ENCODE measurements at places on chromosomes 4 and X.
A peak's percentile ranks its signal among the peaks of the same experiment; 100 is the strongest.

GRCh38 chr4:140109737-140110136 lies 44.2 kb downstream of the MAML3 start:
- DNase-seq, result no peak

GRCh38 chr4:189436207-189436606 lies 504.5 kb upstream of the FRG1 start:
- DNase-seq, result no peak

DNA sequence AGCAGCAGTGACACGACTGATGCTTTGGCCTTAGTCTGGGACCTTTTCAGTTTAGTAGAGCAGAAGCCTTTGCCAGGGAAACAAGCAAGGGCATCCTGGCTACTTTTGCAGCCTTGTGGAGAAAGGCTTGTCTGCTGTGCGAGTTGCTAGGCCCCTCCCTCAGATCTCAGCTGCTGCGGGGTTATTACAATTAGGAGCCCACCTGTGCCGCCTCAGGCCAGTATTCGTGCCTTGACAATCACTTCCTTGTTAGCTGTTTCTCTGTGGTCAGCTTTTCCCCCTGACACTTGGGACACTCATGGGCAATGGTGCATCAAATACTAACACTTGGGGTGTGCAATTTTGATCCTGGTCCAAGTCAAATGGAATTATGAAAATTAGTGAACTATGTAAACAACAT lies 67.9 kb downstream of the SH2D1A start:
- no peak for DNase-seq

DNA sequence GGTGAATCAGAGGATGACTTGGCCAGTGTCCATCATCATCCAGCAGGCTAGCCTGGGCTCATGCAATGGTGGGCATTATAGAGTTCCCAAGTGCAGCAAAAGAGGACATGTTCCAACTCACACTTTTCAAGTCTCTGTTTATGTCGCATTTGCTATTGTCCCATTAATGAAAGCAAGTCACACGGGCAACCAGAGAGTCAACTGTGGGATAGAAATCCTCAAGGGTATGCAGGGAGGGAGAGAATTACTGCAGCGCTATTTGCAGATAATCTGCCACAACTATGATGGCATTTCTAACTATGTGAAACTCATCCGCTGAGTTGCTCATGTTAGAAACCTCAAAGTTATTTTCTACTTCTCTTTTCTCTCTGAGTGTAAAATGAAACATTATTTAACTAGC lies 78.5 kb upstream of the TAB3 start:
- DNase-seq, result no peak

DNA sequence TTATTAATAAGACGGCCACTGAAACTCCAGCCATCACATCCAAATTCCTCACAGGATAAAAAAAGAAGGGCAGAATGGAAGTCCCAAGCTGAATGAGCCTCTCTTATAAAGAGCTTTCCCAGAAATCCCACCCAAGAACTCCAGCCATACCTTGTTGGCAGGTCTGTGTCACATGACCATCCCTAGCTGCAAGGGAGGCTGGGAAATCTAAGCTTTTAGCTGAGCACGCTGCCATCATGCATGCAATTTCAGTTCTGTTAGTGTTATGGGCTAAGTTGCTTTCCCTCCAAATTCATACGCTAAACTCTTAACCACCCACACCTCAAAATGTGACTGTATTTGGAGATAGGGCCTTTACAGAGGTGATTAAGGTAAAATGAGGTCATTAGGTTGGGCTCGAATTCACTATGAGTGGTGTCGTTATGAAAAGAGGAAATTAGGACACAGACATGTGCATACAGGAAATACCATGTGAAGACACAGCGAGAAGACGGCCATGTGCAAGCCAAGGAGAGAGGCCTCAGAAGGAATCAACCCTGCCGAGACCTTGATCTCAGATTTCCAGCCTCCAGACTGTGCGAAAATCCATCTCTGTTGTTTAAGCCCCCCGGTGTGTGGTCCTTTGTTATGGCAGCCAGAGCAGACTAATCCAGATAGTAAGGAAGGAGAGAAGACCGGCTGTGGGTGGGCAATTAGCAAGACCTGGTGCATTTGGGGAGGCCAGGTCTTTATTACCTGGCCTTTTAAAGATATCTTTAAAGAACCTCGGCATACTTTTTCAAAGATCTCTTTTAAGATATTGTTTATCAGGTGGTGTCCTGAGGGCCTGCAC lies 317.6 kb downstream of the BCOR start:
- no peak for DNase-seq

GRCh38 chr4:27628609-27629008 lies 768.0 kb downstream of the STIM2 start:
- DNase-seq, result no peak

DNA sequence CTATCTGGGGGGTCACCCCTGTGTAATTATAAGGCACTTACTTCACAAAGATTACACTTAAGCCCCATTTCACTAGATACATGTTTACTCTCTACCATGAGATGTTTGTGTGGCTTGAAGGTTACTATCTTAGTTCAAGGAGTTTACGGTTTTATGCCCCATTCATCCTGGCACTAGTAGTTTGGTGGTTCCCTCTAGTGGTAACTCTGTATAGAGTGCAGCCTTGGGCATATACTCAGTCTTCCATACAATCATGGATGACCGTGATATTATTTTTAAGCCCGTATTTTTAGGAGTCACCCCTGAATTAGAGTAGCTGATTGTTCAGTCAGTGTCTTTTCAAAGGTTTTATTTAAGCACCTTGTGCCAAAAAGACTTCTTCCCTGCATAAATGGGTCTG lies 109.9 kb upstream of the FAM47C start:
- DNase-seq, result no peak

DNA sequence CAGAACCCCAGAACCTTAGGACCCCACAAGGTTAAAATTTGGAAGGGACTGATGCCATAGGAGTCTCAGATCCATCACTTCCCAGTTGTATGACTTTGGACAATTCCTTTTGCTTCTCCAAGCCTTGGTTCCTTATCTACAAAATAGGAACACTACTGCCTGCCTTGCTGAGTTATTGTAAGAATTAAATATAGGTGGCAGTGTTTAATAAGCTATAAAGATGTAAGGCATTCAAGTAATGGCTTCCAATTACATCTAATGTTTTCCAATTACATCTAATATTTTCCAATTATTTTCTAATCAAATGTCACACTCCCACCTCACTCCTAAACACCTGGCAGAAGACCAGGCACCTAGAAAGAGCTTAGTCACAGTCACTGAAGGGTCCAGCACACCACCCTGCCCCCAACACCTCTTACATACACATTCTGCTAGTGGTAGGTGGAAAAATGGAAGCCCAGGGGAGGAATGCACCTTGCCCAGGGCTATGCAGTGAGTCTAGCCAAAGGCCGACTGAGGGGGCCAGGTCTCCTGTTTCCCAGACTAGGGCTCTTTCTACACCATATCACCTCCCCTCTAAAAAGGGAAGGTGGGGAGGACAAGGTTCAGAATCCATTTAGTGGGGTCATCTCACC lies 24.5 kb upstream of the KDM5C start:
- DNase-seq, result no peak

- DNase-seq, result no peak
Measured at GRCh38 chr4:22500128-22500611, 15.7 kb downstream of the ADGRA3 start.

- DNase-seq, result no peak
Measured at GRCh38 chrX:128728943-128729342, 676.7 kb upstream of the ACTRT1 start.

DNA sequence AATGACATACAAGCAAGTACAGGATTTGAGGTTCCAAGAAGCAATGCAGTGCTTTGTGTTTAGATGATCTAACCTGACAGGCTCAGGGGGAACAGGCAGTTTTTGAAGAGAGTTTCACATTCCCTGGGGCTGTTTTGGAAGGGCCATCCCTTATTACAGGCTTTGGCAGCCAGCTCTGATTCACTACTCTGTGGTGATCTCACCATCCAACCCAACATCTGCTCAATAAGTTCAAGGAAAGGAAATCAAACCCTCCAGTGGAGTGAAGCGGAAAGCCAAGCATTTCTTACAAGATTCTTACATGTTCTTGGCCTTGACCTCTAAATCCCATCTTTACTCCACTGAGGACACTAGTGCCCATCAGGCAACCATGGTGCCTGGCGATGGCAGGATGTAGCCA lies 7.5 kb downstream of the IDS start:
- DNase-seq, result peak; percentile 34

DNA sequence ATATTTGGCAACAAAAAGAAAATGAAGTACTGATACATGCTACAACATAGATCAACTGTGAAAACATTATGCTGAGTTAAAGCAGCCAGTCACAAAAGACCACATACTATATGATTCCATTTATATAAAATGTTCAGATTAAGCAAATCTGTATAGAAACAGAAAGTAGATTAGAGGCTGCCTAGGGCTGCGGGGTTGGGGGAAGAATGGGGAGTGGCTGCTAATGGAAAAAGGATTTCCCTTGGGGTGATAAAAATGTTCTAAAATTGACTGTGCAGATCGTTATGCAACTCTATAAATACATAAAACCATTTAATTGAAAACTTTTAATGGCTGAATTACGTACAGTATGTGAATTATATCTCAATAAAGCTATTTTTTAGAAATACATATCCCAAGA lies 46.8 kb downstream of the NEK1 start:
- no peak for DNase-seq

DNA sequence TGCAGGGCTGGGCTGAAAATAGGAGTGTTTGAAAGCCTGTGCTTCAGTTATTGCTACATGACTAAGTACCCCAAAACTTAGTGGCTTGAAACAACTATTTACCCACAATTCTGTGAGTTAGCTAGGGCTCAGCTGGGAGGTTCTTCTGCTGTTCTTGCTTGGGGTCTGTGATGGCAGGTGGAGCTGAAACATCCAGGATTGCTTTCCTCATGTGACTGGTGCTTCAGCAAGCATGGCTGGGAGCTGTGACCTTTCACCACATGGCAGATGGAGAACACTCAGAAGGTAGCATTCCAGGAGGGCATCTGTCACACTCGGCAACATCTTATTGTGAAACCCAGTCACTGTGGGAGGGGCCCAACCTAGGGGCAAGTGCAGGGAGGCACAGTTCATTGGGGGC lies 57.0 kb upstream of the TBC1D14 start:
- no peak for DNase-seq

- DNase-seq, result no peak
Measured at GRCh38 chrX:40325161-40325560, 227.4 kb upstream of the BCOR start.

GRCh38 chr4:119027811-119028210 lies 107.8 kb upstream of the MYOZ2 start:
- DNase-seq, result no peak

- no peak for DNase-seq
Measured at GRCh38 chrX:9895225-9895912, 71.8 kb upstream of the CLDN34 start.

GRCh38 chrX:77450996-77451395 lies 3.8 kb downstream of the FGF16 start:
- no peak for DNase-seq

DNA sequence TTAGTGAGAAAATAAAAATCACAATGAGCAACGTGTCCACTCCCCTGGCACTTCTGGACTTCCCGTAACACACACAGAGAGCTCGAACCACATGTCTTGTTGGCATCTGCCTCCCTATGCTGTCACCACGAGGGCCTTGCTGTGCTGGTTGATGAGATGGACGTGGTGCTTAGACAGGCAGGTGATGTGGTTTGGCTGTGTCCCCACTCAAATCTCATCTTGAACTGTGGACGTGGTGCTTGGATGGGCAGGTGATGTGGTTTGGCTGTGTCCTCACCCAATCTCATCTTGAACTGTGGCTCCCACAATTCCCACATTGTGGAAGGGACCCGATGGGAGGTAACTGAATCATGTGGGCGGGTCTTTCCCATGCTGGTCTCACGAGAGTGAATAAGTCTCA lies 40.0 kb downstream of the FGFRL1 start:
- DNase-seq, result no peak

DNA sequence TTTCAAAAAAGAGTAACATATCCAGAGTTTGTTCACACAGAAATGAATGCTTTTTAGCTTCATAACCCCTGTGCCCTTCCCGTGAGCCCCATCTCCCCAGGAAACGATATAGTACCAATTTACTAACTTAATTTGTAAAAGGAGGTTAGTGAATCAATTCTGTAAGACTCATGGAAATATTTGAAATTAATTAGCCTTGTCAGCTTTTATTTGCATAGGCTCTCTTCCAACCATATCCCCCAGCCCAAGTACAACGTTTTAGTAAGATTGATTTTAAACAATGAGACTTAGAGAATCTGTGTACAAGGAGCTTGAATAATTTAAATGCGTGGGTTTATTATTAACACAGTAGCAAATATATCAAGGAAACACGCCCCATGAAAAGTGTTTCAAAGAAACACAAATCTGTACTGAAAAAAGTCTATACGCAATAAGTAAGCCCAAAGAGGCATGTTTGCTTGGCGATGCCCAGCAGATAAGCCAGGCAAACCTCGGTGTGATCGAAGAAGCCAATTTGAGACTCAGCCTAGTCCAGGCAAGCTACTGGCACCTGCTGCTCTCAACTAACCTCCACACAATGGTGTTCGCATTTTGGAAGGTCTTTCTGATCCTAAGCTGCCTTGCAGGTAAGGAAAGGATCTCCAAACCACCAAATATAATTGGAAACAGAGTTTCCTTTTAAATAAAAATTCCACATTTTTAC lies at the start of gene VSIG1:
Gene VSIG1 (plus strand): TSS at position 512 of the 703 bp plus-strand sequence. CDS start 66 bp downstream, at position 578.
- DNase-seq, result no peak

GRCh38 chrX:13750204-13750603 lies 15.7 kb downstream of the OFD1 start:
- DNase-seq, result no peak

DNA sequence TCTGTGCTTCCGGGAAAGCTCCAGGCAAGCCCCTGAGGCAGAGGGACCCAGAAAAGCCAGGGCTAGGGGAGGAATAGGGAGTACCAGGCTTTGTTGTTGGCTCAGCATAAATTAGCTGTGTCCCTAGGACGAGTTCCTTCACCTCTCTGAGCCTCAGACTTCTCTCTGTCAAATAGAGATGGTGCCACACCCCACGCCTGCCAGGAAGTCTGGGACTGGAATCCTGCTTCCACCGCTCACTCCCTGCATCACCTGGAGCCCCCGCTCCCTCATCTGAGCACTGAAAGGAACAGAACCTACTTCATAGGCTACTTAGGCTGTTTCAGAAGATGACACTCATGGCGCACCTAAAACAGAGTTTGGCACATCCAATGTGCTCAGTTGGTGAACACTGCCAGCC lies 8.1 kb upstream of the JAKMIP1 start:
- no peak for DNase-seq

DNA sequence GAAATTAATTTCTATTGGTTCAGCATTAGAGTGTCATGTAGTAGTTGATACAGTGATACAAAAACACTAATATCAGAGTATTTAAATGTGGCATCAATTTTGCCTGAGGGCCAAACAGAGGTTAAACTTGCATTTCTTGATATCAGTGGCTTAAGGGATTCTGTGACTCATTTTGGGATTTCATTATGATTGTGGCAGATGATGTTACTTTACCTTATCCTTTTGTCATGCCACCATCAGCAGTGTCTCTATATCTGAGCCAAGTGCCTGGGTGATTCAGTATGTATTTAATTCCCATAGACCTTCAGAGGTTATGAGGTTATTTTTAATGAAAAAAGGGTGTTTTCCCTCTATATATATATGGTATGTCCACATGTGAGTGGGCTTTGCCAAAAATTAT lies 582.9 kb downstream of the ADGRL3 start:
- DNase-seq, result no peak

- no peak for DNase-seq
Measured at GRCh38 chrX:85223359-85223758, 20.2 kb downstream of the SATL1 start.

GRCh38 chrX:44844204-44844603 lies 383 bp downstream of the DUSP21 start:
- DNase-seq, result no peak

GRCh38 chr4:168440442-168441264 lies 39.6 kb downstream of the DDX60L start:
- DNase-seq, result peak; percentile 17

Data from AG09309 (cell line).